CD4-positive, alpha-beta T cell (primary cell): ENCODE measurements at places on chromosomes 11 and 22.

GRCh38 chr11:69442807-69443137 lies 38.7 kb upstream of the LINC01488 start:
- DNase-seq, result no peak

- no peak for DNase-seq
Measured at GRCh38 chr11:116687458-116688201, 85.2 kb downstream of the BUD13 start.

DNA sequence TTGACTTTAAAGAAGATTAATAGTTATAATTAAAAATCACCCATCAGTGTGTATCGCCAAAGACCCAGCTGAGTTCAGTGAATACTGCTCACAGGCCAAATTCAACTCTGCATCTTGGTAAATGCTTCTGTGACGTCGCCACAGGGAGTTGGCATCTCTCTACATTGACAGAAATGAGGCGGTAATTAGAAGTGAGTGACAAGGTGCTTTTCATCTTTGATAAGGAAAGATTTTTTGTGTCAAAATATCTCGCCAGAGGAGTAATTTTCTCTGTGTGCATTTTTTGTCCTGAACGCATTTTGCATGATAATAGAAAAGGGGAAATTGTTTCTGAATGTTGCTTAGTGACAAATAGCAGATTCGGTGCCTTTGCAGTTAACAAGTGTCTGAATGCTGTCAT lies 345.8 kb downstream of the CNTN5 start:
- DNase-seq, result no peak

DNA sequence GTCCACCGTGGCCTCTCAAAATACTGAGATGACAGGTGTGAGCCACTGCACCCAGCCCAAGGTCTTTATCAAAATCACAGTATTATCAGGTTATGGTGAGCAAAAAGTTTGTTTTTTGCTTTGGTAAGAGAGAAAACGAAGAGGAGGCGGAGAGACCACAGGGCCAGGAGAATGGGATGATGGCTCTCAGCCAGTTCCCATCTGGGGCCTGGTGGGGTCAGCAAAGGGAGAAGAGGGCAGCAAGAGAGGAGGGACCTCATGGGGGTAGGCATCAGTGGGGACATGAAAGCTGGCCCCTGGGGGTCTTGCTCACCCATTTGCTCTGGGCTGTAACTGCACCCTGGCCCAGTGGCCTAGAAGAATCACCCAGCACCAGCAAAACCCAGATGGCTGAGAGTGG lies 190.2 kb downstream of the SHANK2 start:
- no peak for DNase-seq

DNA sequence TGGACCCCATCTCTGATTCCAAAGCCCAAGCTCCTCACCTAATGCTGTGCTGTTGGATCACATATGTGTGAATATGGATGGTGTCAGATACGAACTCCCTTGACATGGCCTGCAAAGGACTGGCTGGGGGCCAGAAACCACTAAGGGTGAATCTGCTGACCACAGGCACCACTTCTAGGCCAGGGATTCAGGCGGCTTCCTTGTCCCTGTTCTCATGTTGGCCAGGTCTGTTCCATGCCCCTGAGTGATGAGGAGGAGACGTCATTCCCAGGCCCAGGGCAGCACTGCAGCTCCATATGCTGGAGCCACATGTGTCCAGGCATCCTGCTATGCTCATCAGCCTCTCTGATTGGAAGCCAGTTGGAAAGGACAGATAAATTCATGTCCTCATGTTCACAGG lies 130.0 kb upstream of the BDNF start:
- DNase-seq, result no peak

DNA sequence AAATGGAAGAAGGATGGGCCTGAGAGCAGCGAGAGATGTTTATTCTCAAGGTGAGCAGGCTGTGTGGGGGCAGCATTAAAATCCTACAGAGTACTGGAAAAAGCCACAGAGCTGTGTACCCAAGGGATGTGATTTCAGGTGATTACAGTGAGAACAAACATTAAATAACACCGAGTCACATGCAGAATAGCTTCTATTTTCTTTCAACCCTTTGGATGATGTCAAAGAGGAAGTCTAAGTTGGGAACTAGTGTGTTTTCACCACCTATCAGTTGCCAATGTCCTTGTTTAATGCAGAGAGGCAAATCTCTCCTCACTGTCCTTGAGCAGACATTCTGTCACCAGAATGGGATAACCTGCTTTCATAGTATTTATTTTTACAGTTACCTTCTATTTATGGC lies 379.6 kb upstream of the NARS2 start:
- no peak for DNase-seq

- no peak for DNase-seq
Measured at GRCh38 chr22:24069721-24070120, 58.6 kb downstream of the CABIN1 start.

DNA sequence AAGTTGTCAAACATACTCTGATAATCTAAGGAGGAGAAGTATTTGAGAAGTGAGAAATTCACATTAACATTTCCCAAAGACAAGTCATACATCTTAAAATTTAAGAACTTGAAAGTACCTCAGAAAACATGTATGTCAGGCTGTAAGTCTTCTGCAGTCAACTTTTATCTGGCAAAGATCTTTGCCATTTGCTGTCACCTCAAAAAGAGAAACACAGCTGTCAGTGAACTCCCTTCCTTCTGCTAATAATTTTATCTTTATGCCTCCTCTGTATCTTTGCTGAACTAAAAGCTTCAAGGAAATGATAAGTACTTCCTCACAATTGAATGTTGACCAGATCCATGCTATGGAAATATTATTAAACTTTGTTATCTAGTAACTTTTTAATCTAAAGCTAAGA lies 18.7 kb downstream of the TTC17 start:
- DNase-seq, result no peak

GRCh38 chr11:20161230-20161918 lies 1.1 kb upstream of the DBX1 start:
- DNase-seq, result no peak

DNA sequence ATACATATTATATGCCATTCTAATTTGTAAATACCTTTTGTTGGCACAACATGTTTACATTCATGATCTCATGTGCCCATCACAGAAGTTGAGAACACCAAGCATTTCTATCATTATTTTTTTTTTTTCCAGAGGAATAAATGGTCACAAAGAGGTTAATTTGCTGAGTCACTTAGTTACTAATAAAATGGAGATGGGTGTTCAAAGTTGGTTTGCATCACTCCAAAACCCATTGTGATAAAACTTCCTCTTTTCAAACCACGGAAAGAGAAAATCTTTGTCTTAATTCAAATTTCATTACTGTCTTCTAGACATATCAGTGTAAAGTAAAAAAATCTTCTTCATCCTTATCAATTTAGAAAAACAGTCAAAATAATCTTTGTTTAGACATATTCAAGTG lies 636.8 kb upstream of the CCDC179 start:
- DNase-seq, result no peak

DNA sequence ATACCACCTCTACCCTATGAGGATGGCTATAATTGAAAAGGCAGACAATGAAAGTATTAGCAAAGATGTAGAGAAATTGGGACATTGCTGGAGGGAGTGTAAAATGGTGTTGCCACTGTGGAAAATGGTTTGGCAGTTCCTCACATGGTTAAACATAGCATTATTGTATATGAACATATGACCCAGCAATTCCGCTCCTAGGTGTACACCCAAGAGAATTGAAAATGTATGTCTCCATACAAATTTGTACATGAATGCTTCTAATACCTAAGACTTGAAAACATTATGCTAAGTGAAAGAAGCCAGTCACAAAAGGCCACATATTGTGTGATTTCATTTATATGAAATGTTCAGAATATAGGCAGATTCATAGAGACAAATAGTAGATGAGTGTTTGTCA lies 10.0 kb downstream of the SLCO2B1 start:
- DNase-seq, result no peak

DNA sequence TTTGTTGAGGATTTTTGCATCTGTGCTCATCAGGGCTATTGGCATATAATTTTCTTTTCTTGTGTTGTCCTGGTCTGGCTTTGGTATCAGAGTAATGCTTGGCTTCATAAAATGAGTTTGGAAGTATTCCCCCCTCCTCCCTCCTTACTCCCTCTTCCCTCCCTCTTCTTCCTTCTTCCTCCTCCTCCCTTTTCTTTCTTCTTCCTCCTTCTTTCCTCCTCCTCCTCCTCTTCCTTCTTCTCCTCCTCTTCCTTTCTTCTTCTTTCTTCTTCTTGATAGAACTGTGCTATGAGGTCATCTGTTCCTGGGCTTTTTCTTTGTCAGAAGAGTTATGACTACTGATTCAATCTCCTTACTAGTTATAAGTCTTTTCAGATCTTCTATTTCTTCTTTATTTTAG lies 10.1 kb downstream of the BIRC2 start:
- DNase-seq, result no peak

- DNase-seq, result no peak
Measured at GRCh38 chr11:35332524-35332923, 86.8 kb downstream of the SLC1A2 start.

DNA sequence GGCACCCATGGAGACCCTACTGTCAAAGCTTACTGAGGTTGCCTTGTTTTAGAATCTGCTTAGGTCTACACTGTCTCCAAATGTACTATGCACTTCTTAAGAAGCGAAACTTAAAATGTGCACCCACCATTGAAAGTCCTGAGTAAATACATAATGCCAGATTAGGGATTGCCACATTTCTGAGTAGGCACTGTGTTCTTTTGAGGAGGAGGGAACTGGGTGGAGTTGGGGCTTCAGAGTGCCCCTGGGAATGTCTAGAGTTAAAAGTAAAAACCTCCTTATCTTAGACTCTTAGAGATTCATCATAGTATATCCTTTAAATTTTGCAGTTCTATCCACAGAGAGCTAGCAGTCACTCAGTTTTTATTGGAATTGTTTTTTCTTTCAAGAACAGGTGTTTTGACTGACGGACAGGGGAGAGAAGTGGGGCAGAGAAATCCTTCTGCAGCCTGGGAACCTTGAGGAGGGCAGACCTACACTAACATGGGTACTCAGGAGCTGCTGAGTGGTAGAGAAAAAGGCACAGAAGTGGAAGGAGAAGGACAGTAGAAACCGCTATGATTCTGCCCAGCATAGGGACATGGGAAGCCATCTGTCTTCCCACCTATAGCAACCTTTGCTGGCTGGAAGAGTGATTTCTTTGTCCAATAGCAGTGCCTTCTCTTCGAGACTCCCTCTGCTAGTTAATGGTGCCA lies 33.4 kb upstream of the MICAL2 start:
- DNase-seq, result no peak

DNA sequence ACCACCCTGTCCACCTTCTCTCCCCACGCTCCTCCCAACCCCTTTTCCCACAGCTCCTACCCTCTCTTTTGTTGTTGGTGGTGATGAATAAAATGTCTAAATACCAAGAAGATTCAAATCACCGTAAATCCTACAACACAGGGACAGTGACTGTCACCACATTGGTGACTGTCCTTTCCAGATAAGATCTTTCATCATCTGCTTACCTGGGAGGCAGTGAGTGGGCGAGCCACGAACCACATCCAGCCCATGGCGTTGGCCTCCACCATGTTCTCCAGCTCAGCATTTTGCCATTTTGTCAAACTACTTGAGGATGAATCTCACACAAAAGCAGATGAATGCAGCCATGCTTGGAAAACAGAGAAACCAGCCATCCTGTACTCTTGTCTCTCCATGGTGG lies 6.7 kb upstream of the CYTH4 start:
- DNase-seq, result no peak

DNA sequence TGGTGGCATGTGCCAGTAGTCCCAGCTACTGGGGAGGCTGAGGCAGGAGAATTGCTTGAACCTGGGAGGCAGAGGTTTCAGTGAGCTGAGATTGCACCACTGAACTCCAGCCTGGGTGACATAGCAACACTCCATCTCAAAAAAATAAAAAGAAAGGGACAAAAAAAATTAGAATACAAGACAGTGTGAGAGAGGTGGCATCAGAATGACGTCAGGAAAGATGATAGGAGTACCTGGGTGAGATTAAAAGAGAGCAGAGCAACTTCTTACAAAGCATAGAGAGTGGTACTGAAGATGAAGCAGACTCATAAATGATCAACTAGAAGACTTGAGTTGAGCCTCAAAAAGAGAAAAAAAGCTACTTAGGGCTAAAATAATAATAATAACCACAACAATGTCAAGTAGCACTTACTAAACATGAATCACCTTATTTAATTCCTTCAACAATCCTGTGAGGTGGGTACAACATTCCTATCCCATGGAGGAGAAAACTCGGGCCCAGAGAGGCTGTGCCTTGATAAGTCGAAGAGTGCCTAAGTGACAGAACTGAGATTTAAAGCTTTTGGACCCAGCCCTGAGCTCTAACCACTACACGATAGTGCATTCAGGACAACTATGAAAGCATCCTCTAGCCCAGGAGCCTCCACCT lies 5.2 kb upstream of the SLN start:
- no peak for DNase-seq

DNA sequence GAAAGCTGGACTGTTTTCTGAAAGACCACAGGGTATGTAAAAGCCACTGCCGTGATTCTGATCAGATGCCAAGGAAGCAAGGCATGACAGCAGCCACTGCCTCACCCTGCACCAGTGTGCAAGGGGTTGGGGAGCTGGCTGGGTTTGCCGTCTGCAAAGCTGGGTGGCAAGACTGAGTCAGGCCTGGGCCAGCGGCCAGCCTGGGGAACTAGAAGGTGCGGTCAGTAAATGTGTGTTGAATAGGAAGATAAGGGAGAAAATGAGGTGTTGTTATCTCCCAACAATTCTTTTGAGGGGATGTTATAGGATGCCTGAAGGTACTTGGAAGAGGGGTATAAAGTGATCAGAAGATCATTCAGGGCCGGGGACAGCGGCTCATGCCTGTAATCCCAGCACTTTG lies 8.0 kb downstream of the VSTM5 start:
- no peak for DNase-seq
